ENCODE measurements at places on chromosomes 5 and 9.

GRCh38 chr9:93203718-93204469 lies 20.0 kb downstream of the WNK2 start:
- no peak for DNase-seq

- no peak for DNase-seq
Measured at GRCh38 chr5:41788941-41789368, 81.3 kb downstream of the OXCT1 start.

GRCh38 chr5:157890836-157891597 lies 32.1 kb upstream of the CLINT1 start:
- DNase-seq, result no peak

- DNase-seq, result no peak
Measured at GRCh38 chr9:81861644-81862043, 66.6 kb upstream of the SPATA31D4 start.

GRCh38 chr5:61578858-61579503 lies 246.9 kb downstream of the ZSWIM6 start:
- DNase-seq, result no peak

DNA sequence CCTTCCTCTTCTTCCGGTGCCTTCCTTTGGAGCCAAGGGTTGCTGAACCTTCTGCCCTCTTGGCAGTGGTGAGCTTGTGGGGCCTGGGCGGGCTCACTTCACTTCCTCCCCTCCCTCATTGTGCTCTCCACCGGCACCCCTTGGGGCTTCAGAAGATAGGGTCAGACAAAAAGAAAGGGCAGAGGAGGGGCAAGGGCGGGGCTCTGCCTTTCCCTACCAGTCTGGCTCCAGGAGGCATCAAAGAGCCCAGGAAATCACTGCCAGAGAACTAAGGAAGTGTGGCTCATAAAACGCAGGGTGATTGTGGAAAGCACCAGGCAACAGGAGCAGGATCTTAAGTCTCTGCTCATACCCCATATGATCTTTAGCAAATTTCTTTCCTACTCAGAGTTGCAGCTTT lies 34.8 kb downstream of the ACOT12 start:
- no peak for DNase-seq

GRCh38 chr5:72453246-72453775 lies 53.9 kb downstream of the ZNF366 start:
- DNase-seq, result no peak

GRCh38 chr5:41638685-41639084 lies 128.3 kb upstream of the PLCXD3 start:
- DNase-seq, result no peak

GRCh38 chr9:136567651-136568287 lies 21.9 kb upstream of the NOTCH1 start:
- DNase-seq, result no peak

- no peak for DNase-seq
Measured at GRCh38 chr9:116350213-116350612, 196.6 kb downstream of the PAPPA start.

DNA sequence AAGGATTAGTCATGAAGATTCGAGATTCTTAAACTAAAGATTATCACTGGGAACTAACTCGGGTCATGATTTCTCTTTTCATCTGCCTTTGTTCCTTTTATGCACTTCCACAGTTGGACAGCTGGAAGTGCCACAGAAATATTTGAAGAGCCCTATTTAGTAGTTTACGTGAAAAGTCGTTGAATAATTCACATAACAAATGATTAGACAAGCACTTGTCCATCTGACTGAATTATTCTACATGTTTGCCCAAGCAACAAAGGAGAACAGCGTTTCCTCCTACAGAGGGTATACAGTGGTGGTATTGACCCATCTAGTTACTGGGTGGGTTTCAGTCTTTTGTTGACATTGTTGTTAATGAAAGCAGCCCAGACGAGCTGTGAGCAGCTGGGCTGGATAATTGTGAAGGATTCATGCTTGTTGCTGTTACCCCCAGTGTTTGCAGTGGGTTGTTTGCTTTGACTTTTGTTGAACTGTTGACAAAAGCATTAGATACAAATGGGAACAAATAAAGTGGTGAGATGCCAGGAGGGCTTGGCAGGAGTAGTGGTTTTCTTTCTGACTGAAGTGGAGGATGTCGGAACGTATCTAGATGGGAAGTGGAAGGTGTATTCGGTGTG lies 96.2 kb downstream of the TLE4 start:
- DNase-seq, result no peak

DNA sequence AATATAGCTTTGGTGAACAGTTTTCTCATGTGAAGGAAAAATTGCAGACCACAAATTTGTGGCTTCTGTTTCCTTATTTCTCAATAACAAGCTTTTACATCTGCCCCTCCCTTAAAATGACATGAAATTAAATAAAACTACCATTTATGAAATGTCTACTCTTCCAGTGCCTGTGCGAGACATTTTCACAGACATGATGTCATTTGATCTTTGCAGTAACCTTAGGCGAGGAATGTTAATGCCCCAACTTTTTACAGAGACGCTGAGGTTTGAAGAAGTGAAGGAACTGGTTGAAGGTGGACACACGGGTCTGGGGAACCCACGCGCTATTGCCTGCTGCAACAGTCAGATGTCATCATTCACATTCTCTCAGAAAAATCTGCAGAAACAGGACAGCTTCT lies 61.5 kb downstream of the OSTF1 start:
- DNase-seq, result no peak

- peak; percentile 9 for DNase-seq
Measured at GRCh38 chr5:174951151-174951780, 226.9 kb downstream of the MSX2 start.

DNA sequence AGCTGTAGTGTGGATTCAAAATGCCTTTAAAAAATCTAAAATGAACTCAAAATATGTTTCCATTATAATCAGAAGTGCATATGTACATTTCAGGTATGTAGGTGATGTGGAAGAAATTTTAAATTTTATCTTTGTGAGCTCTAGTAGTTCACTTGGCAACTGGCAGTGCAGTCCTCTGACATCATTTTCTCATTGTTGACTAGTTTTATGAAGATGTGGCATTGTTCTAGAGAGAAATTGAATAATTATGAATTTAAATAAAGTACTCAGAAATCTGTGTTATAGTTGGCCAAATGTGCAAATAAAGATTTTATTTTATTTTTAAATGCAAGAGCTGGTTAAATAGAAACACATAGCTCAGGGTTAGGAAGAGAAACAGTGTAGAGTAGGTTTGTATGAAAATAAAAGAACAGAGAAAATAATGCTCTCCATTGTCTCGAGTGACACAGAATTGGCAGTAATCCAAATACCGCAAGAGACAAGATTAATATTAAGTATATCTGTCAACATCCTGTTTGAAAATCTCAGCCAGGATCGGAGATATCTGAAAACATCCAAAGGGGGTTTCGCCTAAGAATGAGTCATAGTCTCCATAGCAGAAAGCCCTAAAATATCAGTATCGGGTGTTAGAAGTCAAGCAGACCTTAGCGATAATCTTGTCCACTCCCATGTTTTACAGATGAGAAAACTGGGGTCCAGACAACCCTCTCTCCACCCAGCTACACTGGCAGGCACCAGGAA lies 189.4 kb downstream of the CCDC192 start:
- DNase-seq, result no peak

GRCh38 chr9:136239135-136239982 lies 6.3 kb downstream of the QSOX2 start:
- no peak for DNase-seq

DNA sequence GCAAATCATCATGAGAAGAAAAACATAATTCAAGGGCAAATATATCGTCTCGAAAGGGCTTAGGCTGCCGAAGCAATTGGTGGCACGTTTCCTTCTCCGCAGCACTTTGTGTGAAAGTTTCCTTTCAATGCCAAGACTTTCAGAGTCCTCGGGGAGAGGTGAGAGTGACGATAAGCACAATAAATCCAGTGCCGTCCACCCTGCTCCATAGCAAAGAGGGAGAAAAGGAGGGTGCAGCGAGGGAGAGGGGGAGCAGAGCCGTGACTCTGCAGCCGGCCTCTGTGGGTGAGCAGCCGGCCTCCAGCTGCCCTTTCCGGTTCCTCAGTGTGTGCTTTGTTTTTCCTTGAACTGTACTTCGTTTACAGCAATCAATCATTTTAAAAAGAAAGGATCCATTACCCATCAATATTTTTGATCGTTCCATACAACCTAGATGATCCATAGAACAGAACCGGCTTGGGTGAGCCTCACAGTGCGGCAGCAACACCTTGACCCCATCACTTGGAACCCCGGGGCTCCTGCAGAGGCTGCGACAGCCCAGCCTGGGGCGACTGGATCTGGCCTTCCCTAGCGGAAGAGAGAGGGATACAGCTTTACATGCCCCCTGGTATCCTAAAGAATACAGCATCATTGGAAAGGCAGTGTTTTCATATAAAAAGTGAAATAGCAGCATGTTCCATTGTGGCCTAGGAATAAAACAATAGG lies 247.0 kb upstream of the IRX4 start:
- no peak for DNase-seq

GRCh38 chr5:110917161-110917875 lies 154.2 kb upstream of the TSLP start:
- DNase-seq, result no peak

GRCh38 chr9:97059626-97060025 lies 20.7 kb upstream of the CTSV start:
- DNase-seq, result no peak

DNA sequence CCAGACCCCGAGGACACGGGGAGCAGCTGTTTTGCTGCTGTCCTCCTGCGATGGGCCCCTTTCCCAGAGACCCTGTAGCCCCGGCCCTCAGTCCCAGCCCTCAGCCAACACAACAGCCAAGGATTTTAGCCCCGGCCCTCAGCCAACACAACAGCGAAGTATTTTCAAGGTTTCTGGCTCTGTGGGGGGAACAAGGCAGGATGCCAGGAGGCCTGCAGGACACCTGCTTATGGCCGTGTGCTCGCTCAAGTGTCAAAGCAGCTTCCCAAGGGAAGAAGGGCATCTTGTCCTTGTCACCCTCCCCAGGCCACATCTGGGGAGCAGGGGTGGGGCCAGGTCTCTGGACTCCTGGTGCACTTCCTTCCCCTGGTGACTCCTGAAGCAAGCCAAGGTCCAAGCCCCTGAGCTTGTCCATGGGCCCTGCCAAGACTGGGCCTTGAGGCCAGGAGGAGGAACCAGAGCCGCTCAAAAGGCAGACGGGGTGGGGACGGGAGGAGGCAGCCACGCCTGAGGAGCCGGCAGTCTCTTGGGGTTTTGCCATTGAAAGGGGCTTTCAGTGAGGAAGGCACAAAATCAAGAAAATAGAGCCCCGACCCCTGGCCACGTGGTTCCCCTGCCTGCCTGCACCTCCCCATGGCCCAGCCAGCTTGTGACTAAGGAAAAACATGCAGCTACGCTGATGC lies 10.8 kb downstream of the KCNT1 start:
- no peak for DNase-seq

DNA sequence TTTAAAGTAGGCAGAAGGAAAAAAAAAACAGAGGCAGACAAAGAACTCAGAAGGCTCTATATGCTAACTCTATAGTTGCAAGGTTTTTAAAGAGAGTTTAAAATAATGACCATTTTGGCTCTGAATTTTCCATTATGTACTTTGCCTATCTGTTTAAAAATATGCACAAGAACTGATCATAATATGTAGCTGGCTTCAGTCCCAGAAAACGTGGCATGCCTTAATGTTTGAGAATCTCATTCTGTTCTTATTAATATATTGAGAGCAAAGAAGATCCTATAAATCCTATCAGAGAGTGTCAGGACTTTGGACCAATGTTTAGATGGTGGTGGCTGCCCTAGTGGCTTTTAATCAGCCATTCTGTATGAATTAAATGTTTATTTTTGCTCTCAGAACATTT lies 121.5 kb downstream of the JMY start:
- no peak for DNase-seq

- no peak for DNase-seq
Measured at GRCh38 chr5:120913396-120913795, 449.3 kb downstream of the PRR16 start.

DNA sequence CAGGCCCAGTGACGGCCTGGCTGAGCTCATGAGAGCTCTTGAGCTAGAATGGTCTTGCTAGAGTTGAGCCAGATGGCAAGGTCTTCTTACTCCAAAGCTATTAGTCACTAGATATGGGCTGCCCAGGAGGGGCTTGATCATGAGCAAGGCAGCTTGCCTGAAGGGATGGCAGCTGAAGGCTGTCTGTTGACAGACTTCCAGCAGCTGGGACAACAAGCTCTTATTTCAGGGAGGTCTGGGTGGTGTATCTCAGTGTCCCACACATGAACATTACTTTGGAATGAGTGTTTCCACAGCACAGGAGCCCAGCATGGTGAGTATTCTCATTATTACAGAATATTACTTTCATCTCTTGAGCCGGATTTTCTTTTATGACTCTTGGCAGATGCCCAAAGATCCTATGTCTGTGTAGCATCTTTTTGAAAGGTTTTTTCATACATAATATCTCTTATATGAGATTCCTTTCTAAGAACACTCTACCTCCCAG lies 414.1 kb downstream of the ARHGEF28 start:
- DNase-seq, result no peak

- DNase-seq, result no peak
Measured at GRCh38 chr5:86118542-86118941, 499.2 kb upstream of the COX7C start.

- DNase-seq, result no peak
Measured at GRCh38 chr5:137858223-137858916, 9.3 kb upstream of the MYOT start.

DNA sequence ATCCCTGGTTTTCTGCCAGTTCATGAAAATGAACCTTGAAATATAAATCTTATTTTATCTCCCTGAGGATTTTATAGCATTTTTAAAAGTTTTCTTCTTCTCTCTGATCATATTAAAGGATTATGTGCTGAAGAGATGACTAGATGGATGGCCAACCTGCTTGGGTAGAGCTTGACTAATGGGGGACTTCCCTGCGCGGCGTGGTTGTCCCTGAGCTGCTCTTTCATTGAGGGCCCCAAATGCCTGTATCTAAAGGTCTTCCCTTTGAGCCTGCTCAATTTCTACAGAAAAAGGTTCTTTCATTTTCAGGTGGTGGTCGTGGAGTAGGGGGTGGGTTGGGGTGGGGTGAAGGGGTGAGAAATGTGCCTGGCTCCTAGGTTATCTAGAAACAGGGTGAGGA lies 20.5 kb upstream of the CDKN2AIPNL start:
- no peak for DNase-seq

- DNase-seq, result no peak
Measured at GRCh38 chr5:161077936-161078545, 226.0 kb upstream of the ATP10B start.

- DNase-seq, result peak; percentile 32
Measured at GRCh38 chr5:157266286-157267007, 524 bp downstream of the CYFIP2 start.

DNA sequence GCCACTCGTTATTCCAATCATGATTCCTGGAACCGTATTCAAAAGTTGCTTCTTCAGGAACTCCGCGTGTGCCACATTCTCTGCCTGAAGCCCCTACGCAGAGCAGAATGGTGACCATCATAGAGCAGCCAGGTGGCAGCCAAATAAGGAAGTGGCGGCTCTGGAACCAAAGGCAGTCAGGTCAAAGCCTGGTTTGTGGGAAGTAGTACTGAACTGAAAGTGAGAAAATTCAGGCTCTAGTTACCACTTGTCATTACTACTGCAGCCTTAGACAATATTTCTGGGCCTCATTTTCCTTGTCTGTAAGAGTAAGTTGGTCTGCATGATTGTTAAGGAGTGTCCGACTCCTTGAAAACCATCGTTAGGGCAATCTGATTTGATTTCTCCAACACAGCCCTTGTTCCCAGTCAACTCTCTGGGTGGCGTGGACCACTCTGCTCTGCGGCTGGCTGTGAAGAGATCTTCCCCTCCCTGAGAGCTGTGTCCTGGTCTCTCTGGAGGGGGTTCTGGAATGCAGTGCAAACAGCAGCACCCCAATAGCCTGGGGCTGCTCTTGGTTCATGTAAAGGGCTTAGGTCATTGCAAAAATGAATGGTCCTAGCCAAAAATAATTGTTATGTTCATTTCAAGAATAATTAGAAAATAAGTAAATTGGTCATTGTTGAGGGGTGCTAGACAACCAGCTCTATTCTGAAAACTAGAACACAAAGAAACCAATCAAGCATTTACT lies 102.4 kb downstream of the MED27 start:
- DNase-seq, result no peak
